ENCODE measurements at places on chromosomes 16 and 17.

- DNase-seq: no peak
Observed at GRCh38 chr16:87443016-87443415, 49.8 kb downstream of the ZCCHC14 start.

- DNase-seq: no peak
Observed at GRCh38 chr16:81040842-81041241, 5.2 kb downstream of the ATMIN start.

DNA sequence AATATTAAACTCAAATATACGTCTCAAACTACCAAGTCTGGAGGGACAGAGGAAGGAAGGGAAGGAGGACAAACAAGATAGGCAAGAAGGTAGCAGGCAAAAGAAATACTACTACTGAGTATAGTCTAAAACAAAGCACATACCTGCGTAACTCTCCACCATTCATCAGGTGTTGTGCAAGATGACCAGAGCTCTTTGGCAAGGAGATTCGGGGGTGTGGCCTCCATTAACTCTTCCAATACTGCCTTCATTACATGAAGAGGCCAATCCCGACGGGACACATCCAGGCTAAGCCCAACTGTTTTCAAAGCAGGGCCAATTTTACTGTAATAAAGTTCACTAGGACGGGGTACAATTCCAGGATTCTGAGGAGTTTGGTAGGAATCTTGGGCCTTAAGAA lies 38.2 kb upstream of the ARL6IP1 start:
- DNase-seq: no peak

GRCh38 chr16:55349867-55350266 lies 25.9 kb downstream of the IRX6 start:
- no peak for DNase-seq

DNA sequence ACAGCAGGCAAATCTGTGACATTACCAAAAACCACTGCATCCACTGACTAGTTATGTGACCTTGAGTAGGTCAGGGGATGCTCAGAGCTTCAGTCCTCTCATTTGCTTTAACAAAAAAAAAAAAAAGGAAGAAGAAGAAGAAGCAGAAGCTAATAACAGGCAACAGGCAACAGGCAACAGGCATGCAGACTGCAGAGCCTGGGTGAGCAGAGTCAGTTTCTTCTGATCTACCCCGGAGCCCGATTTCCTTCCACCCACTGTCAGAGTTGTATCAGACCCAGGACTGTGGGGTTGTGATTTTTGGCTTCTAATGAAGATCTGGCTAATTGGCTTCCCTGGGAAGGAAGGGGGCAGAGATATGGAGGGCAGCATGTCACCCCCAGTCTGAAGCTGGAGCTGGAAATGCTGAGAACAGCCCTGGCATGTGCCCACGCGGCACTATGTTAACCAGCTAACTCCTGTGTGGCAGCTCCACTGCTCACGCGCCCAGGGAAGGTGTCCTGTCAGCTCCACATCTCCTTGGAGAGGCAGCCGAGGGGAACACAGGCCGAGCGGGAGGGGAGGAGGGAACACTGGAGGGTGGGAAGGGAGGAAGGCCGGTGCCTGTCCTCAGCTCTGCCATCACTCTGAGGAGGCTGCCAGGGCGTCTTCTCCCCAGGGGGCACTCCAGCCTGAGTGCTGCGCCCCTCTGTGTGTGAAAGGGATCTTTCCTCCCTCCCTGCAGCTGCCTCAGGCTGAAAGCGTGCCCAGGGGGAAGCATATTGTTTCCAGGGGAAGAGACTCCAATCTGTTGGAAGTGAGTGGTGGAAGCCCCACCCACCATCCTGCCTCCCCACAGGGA lies 17.6 kb downstream of the SRCIN1 start:
- peak; percentile 66 for DNase-seq

DNA sequence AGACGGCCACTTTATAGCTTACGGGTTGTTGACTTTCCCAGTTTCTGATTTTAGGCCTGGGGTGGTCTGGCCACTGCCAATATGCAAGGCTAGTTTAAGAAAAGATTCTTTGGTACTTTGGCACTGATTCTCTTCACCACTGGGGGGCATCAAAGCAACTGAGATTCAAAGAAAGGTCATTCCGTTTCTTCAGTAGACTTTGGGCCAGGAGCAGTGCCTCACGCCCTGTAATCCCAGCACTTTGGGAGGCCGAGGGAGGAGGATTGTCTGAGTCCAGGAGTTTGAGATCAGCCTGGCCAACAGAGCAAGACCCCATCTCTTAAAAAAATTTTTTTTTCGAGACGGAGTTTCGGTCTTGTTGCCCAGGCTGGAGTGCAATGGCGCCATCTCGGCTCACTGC lies 53.0 kb downstream of the RPA1 start:
- DNase-seq: no peak

GRCh38 chr17:2957631-2958286 lies 105.6 kb downstream of the OR1D5 start:
- no peak for DNase-seq

DNA sequence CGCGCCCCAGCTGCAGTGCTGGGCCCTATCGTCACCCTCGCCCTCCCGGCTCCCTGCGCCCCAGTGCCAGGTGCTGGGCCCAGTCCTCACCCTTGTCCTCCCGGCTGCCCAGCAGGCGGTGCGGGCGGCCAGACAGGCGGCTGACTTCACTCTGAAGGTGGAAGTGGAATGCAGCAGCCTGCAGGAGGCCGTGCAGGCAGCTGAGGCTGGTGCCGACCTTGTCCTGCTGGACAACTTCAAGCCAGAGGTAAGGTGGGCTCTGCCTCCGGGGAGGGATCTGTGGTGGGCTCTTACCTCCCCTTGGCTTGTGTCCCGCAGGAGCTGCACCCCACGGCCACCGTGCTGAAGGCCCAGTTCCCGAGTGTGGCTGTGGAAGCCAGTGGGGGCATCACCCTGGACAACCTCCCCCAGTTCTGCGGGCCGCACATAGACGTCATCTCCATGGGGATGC lies 17.9 kb downstream of the QPRT start:
- DNase-seq: no peak

- DNase-seq: no peak
Observed at GRCh38 chr17:29063992-29064391, 21.1 kb downstream of the PIPOX start.

DNA sequence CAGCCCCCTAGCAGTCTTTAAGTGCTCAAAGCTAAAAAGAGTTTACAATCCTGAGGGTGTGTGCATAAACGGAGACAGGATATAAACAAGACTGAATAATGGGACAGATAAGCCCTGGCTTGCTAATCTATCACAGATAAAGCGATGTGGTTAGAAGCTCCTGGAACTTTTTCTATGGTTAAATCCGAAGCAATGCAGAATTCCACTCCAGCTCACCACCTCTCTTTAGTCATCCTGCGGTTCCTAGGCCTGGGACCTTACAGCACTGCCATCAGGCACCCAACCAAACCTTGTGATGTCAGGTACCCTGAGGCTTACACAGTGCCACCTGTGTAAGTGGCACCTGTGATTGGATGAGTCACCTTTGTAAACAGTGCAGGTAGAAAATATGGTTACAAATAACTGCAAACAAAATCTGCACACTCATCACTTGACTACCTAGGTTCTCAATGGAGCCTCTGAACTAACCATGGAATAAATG lies 31.5 kb upstream of the B4GALNT2 start:
- DNase-seq: no peak

DNA sequence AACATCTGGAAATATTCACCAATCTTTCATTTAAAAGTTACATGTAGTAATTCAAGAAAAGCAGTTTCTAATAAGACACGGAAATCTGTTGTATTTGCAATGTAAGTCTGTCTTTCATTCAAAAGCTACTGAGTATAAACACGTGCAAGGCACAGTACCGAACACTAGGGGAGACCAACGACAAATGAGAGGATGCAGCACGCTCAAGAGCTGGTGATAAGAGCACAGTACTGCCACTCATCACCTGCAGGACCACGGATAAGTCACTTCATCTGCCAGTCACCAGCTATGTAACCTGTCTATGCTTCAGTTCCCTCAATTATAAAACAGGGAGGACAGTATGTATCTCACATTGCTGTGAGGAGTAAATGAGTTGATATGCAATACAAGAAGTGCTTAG lies 67.1 kb downstream of the CLEC18A start:
- DNase-seq: no peak

DNA sequence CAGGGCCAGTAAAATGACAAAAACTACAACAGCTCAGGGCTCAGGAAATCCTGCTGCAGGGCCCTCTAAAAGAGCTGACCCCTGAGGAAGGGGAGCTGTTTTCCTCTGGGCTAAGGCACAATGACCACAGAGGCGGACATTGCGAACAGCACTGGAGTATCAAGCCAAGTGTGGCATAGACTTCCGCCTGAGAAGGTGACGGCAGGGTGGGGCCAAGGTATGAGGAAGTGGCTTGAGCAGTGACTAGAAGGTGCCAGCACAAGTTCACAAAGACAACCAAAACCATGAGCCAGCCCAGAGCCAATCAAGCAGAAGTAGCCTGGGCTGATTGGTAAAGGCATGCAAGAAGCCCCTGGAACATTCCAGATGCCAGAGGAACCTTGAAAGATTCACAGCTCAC lies 13.9 kb downstream of the ERN2 start:
- DNase-seq: no peak

- DNase-seq: no peak
Observed at GRCh38 chr16:19884611-19885450, at the start of gene GPRC5B. TSS of gene GPRC5B (minus strand) at chr16:19884848. CDS start at chr16:19872845, 12,003 bp downstream.

- no peak for DNase-seq
Observed at GRCh38 chr16:66698046-66698445, 1.5 kb upstream of the CMTM4 start.

GRCh38 chr16:15803618-15804017 lies 53.2 kb downstream of the MYH11 start:
- DNase-seq: no peak

GRCh38 chr17:57577751-57578607 lies 167.1 kb downstream of the CCDC182 start:
- peak; percentile 67 for DNase-seq

- DNase-seq: no peak
Observed at GRCh38 chr17:77460514-77461046, 319.8 kb downstream of the SEC14L1 start.

DNA sequence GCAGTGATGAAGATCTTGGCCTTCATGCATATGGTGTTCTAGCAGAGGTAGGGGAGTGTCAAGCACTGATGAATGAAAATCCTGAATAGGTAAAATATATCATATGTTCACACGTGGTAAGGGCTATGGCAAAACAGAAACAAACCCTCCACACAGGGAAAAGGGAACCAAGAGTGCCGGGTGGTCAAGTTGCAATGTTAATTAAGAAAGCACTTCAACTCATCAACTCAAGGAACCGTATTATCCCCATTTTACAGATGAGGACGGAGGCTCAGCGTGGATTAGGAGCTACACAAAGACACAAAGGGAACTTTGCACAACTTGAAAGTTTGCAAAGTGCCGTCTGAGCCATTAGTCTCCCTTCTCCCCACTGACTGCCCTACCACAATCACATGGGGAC lies 28.1 kb upstream of the MEOX1 start:
- no peak for DNase-seq

DNA sequence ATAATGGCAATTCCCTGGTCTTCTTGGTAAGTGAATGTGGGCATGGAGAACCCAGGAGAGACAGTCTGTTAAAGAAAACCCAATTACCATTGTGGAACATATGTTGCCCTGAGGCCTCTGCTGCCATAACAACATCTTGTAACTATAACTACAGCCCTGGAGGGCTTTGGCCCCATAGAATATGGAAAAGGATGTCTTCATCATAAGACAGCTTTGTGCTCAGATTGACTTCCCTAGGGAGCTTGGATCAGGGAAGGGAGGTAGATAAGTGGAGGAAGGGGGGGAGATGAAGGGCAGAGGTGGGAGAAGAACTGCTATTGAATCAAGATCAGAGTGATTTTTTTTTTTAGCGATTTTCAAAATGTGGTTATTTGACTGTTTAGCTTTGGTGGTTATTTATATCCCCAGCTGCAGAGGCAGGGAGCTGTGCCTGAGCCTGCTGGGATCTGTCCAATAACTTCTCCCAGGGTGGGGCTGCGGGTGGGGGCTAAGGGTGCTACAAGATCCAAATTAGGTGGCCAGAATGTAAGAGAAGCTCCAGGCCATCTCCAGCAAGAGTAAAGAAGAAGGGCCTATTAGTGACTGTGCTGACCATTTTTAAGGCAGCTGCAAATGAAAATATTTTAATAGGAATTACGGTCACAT lies 5.3 kb upstream of the KAT7 start:
- DNase-seq: no peak

DNA sequence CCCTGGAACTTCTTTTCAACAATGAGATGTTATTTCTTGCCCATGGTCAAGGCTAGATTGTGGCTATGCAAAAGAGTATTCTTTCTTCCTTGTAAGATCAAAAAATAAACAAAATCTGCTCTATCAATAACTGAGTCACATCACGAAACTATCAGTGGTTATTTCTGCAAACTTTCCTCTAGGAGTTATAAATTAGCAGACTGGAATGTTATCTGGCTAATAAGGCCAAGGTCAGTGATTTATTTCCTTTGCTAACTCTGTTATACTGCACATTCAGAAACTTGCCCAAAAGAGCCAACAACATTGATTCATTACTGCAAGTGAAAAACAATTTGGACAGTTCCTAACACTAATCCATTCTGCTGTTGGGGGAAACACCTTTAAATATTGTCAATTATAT lies 5.0 kb downstream of the ARL6IP1 start:
- DNase-seq: no peak

- no peak for DNase-seq
Observed at GRCh38 chr16:84593825-84594724, 23.8 kb downstream of the COTL1 start.

GRCh38 chr16:51326131-51326856 lies 175.2 kb upstream of the SALL1 start:
- no peak for DNase-seq

DNA sequence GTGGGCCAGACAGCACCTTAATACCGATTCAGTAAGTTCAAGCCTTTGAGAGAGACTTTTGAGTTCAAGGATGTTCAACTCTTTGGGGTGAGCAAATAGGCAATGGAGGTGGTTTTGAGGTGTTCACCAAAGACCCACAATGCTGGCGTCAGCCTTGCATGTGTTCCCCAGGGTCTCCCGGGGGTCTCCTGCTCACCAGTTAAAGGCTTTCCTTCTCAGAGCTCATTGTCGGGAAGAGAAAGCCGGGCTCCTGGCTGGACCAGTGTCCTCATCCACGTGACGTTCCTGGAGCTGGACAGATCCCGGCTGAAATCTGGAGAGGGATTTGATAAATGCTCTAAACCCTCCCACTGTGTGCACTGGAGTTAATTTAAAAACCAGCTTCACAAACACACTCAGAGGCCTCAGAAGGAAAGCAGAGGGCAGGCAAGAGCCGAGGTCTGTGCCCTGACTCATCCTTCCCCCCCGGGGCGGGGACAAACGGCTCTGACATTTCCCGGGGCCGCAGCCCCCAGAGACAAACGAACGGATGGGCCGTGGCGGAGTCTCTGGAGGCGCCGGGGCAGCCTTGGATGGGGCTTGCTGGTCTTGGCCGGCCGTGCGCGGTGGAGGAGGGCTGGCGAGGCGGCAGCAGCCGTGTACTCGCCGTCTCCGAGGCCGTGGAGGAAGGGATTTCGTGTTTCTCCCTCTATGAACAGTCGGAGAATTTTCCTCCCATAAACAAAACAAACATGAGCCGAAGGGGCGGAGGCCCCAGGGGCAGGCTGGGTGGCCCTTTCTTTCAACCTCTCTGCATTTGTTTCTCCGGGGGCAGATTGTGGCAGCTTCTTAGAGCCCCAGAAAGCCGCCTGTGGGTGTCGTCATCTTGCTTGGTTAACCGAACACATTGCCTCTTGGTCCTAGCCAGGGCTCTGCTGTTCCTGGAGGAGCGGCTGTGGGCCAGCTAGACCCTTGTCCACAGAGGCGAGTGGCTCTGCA lies 94.2 kb downstream of the NTN1 start:
- no peak for DNase-seq
